GM04503 (cell line): ENCODE measurements at places on chromosomes 11 and 22.

DNA sequence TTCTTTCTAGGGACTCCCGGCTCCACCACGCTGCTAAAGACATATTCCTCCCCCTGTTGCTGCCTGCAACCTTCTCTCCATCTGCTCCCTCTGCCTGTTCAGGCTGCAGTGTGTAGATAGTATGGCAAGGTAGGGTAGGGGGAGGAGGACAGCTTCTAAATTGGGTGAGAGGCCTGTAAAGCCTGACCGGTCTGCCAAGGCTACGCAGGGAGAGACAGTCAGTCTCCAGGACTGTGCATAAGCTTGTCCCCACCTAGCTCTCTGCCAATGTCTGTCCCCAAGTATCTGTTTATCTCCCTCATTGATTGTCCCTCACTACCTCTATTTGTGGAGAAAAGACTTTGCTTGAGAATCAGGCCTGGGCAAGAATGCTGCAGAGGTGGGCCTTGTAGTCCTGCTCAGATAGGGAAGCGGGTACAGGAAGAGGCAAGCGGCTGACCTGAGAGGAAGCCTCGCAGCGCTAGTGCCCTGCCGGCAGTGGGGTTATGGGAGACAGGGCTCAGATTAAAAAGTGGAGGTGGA lies 871 bp upstream of the SEZ6L start:
- DNase-seq, result no peak

DNA sequence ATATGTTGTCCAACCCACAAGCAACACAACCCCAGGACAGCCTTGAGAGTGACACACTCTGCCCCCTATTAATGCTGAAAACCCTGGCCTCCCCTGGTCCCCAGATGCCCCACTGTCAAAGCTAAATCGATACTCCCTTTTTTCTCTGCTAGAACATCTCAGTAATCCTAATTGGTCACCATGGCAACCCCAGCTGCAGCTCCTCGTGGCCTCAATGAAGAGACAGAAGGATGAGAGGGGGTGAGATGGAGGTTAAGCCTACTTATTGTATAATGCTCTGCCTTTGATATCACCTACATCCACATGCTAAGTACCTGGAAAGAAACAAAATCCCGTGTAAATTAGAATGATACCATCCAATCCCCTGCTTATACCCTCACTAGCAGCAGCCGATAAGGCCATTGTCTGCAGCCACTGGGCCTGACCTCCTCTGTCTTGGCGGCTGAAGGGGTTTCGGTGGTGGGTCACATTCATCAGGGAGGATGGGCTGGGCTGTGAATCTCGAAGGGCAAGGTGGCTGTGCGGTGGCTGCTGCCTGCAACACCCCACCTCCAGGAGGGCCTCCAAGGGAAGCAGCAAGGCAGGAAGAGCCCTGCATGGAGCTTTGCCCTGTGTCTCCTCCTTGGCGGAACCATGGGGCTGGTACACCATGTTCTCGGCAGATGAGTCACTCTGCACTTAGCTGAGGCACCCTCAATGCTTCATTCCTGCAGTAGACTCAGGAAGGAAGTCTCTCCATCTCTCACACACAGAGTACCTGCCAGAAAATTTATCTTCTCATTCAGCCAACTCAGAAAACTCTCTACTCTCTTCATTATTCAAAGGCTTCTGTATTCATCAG lies 399.5 kb downstream of the BUD13 start:
- no peak for DNase-seq

- DNase-seq, result no peak
These were observed 26.4 kb upstream of the MYOD1 start for GRCh38 chr11:17692931-17693330.

GRCh38 chr11:125157953-125158680 lies 6.4 kb upstream of the PKNOX2 start:
- DNase-seq, result no peak

DNA sequence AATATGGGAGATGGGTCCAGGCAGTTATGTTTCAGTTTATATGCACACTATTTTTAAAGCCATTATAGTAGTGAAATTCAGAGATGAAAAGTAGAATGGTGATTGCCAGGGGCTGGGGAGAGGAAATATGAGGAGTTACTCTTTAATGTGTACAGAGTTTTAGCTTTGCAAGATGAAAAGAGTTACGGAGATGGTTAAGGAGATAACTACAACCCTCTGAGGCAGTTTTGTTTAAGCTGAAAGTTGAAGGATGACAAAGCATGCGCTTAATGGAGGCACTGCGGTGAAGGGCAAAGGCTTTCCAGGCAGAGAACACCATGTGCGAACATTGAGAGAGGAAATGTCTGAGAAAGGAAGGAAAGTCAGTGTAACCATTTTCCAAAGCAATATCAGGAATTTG lies 18.2 kb upstream of the BMAL1 start:
- DNase-seq, result no peak

GRCh38 chr22:29209624-29209929 lies 3.9 kb downstream of the EMID1 start:
- no peak for DNase-seq

- no peak for DNase-seq
These were observed 15.8 kb upstream of the MMP20 start for GRCh38 chr11:102640946-102641345.

DNA sequence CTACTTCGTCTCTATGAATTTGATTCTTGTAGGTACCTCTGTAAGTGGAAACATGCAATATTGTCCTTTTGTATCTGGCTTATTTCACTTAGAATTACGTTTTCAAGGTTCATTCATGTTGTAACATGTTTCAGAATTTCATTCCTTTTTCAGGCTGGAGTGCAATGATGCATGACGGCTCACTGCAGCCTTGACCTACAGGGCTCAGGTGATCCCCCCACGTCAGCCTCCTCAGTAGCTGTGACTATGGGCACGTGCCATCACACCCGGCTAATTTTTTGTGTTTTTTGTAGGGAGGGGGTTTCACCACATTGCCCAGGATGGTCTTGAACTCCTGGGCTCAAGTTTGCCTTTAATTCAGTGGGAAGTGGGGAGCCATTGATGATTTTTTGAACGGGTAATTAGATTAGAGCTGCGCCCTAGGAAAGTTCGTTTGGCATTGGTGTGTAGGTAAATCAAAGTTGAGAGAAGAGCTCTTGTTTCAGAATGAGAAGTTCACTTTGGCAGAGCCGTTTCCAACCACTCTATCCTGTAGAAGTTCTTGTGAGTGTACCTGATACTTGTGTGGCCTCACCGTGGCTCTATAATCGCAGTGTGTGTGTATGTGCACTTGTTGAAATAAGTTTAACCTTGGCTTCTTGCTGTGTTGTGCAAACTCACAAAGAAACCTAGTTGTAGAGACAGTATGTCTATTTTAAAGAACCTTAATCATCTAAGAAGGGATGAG lies 115.9 kb downstream of the NAV2 start:
- DNase-seq, result no peak

DNA sequence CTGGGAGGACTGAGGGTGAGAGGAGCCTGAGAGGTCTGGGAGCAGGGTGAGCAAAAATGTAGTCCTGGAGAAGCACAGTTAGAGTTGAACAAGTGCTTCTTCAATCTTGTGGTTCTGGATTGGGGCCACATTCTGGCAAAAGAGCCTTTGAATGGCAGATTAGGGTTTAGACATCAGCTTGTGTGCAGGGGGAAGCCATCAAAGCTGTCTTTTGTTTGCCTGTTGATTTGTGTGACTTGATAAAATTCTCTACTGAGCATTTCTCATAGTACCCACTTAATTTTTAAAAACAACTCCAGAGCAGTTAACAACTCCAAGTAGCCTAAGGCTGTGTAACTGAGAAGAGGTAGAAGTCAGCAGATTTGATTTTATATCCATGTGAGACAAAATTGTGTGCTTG lies 166.2 kb downstream of the FAT3 start:
- DNase-seq, result no peak

DNA sequence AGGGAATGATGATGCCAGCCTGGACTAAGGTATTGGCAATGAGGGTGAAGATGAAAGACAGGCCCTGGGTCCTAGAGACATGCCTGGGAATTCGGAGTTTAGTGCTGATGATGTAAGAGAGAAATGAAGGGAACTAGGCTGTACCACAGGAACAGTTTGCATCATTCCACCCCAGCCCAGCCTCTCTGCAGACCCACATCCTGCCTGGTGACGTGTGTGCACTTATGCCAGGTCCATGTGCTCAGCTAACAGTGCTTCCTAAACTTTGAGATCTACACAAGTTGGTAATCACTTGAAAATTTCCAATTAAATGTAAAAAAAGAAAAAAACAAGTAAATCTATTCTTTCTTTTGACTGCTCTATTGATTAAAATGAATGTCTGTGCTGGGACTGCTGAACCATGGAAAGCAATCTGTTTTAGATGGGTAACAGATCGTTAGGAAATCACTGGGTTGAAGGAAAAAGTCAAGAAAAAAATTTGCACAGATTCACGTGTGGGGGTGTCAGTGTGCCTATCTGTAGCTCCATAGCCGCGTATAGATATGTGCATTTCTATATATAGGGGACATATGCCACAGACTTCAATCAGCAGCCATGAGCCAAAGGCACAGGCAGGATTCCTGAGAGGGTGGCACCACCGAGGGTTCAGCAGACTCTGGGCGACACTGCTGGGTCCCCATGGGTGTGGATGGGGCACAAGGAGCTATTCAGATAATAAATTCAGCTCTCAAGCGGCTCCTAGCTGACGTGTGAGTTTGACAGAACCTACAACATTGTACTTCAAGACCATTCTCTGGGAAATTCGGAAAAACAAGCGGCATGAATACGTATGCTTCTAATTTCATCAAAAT lies 131.1 kb upstream of the OPCML start:
- no peak for DNase-seq

- no peak for DNase-seq
These were observed 8.8 kb downstream of the POU2F3 start for GRCh38 chr11:120248551-120249278.

DNA sequence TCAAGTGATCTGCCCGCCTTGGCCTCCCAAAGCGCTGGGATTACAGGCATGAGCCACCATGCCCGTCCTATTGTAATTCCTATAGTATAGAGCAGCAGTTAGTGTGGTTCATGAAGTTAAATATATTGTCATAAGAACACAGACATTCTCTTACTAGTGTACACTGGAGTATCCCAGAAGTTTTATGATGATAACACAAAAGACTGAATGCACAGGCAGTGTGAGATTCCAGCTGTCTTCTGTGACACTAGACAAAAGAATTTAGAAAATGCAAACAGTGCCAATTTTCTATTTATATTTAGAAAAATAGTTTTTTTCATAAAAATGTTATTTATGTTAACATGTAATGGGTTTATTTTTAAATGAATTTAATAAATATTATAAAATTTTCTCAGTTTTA lies 39.4 kb upstream of the RBX1 start:
- DNase-seq, result no peak

GRCh38 chr11:104078245-104078644 lies 41.8 kb downstream of the DDI1 start:
- DNase-seq, result no peak

DNA sequence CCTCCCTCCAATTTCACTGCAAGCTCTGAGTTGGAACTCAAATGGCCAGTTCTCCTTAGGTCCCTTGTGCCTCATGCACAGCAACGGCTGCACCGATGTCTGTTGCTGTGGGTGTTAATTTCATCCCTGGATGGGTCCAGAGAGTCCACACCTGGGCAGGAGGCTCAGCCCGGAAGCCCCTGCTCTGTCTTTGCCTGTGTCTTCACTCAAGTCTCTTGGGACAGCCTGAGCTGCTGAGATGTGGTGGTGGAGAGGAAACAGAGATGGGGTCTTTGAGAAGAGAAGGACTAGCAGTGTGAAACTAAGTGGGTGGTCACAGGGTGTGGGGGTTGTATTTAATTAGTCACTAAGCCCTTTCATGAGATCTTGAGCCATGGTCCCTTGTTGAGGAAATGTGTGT lies 109.3 kb downstream of the NECTIN1 start:
- no peak for DNase-seq

GRCh38 chr11:27837895-27838563 lies 137.8 kb upstream of the BDNF start:
- no peak for DNase-seq

- DNase-seq, result no peak
These were observed 8.2 kb downstream of the RRP7A start for GRCh38 chr22:42511401-42511891.

DNA sequence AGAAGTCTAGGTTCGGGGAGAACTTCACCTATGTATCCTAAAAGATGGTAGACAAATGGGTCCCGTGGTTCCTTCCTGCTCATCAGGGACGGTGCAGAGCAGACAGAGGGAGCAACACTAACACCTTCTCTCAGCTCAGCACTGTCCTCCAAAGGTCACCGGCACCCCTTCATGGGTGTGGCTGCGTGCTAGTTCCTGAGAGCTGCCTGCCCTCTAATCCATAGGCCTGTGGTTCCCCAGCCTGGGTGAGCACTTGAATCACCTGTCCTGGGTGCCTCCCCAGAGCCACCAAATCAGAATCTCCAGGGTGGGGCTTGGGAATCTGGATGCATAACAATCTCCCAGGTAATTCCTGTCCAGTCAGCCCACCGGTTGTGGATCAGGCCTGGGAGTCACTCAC lies 113.9 kb upstream of the TMEM45B start:
- no peak for DNase-seq

- DNase-seq, result no peak
These were observed 65.8 kb downstream of the PARVB start for GRCh38 chr22:44089717-44090570.

DNA sequence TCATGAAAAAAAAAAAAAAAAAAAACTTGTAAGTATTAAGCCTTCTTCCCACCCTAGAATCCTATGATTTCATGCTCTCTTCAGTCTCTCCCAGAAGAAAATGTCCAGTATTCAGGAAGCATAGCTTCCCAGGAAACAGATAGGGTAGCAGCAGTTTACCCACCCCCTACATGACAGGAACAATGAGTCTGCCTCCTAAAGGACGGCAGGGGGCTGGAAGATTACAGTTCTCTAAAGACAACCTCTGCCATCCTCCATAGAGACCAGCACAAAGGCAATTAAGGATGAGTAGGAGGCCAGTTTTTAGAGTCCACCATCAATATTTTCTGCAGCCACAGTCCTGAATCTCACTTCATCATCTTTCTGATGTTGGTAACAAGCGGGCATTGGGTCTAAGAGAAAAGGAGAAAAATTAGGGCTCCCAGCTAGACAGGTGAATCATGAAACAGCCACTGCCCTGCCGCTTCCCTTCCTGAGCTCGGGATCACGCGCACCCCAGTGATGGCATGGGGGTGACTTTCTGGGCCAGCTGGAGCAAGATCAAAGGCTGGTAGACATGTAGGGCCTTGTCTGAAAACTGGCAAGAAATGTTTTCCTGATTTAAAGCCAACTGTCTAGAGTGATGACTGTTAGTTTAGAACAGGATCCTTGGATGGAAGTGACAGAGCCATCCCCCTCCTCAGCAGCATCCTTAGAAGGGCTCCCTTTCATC lies 322.8 kb downstream of the LARGE1 start:
- no peak for DNase-seq

GRCh38 chr11:3359092-3359824 lies 19.7 kb downstream of the ZNF195 start:
- no peak for DNase-seq
